Stimulated activated CD8-positive, alpha-beta memory T cell treated with anti-CD3 and anti-CD28 coated beads, Interleukin-7, amount 100 ng/mL, for 4 hours (primary cell): ENCODE measurements at places on chromosomes 7 and 10.

- DNase-seq, result no peak
Measured at GRCh38 chr7:48380921-48381320, 209.7 kb downstream of the ABCA13 start.

GRCh38 chr7:16728811-16729210 lies 24.7 kb upstream of the TSPAN13 start:
- no peak for DNase-seq

DNA sequence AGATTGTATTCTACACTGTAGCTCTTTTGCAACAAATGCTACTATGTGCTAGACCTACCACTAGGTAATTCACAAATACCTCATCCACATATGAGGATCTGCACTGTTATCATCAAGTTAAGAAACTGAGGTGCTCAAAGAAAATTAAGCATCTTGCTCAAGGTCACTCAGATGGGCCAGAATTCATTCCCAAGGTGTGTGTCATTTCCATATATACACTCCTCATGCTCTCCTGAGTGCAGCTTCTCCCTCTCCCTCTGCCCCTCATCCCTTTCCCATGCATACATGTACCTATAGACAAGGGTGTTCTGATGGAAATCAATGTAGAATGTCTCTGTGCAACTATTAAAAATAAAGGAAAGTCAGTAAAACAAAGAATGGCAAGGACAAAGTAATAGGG lies 146.2 kb downstream of the ZNF438 start:
- no peak for DNase-seq

DNA sequence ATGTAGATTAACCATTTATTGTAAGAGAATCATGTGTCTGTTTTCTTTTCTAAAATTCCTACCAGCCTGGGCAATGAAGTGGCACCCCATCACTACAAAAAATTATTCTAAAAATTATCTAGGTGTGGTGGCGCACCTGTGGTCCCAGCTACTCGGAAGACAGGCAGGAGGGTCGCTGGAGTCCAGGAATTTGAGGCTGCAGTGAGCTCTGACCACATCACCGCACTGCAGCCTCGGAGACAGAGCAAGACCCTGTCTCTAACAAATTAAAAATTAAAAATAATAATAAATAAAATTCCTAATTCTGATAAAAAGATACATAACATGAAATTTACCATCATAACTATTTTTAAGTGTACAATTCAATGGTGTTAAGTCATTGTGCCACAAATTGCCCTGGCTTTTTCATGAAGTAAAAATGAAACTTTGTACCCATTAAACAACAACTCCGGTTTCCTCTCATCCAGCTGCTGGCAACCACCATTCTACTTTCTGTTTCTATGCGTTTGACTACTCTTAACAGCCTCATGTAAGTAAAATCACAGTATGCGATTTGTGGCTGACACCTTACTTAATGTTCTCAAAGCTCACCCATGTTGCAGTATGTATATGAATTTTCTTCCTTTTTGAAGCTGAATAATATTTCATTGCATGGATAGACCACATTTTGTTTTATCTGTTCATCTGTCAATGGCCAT lies 20.6 kb upstream of the USP6NL start:
- no peak for DNase-seq

DNA sequence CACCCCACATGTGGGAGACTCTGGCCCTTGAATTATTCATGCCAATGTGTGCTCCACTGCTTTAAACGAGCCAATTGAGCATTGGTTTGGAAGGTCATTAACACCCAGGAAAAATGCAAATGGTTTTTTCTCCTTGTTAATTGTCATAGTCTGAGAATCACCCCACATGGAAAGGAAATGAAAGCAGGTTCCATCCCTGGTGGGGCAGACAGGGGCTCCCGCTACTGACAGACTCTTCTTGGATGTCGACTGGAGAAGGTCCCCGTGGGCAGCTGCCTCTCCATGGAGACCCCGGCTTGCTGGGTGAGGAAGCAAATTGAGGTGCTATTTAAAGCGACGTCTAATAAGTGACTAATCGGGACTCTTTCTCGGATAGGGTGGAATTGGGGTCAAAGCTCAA lies 32.0 kb upstream of the EN2 start:
- DNase-seq, result no peak

DNA sequence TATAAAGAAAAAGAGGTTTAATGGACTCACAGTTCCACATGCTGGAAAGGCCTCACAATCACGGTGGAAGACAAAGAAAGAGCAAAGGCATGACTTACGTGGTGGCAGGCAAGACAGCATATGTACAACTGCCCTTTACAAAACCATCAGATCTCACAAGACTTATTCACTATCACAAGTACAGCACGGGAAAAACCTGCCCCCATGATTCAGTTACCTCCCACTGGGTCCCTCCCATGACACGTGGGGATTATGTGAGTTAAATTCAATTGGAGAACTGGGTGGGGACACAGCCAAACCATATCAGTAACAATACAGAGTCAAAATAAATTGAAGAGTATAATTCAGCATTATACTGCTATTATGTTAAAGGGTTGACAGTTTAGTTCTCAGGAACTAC lies 37.8 kb downstream of the RNLS start:
- no peak for DNase-seq

DNA sequence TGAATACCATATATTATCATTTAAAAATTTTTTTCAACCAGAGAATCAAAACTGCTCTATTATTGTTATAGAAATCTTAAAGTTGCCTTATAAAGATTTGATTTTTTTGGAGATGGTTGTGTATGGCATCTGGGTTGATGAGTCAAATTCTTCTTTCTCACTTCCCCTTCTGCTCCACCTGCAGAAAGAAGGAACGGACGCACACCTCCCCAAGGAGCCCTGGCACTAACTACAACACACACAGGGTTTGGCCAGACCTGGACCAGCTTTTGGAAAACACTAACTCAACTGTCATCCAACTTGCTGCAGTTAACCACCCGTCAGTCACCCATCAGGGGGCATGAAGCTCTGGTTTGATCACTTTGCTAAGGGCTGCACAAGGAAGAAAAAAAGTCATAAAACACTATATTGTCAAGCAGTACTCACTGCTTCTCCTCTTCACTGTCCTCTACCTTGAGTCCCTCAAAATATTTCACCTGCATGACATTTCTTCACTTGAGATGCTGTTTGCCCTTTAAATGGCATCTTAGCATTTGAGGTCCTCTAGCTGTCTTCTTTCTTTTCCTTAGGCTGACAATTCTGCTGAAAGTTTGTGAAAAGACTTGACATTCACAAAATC lies 266.7 kb upstream of the PHF14 start:
- no peak for DNase-seq

DNA sequence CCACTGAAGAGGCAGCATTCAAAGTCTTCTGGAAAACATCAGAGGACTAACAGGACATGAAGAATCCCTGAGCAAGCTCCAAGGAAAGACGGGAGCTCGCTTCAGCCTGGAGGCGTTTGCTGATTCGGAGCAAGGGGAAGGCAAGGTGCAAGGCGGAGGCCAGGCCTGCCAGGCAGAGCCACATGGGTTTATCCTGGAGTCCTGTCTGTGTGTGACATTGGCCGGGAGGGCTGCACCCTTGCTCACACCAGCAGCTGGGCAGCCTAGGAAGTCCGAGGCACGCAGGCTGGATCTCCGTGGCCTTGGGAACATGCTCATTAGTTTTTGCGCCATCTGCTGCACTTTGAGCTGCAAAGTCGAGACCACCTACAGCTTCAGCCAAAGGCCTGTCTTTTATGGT lies 22.3 kb upstream of the LARP4B start:
- DNase-seq, result no peak

GRCh38 chr7:158763454-158764033 lies 58.9 kb upstream of the NCAPG2 start:
- DNase-seq, result no peak

DNA sequence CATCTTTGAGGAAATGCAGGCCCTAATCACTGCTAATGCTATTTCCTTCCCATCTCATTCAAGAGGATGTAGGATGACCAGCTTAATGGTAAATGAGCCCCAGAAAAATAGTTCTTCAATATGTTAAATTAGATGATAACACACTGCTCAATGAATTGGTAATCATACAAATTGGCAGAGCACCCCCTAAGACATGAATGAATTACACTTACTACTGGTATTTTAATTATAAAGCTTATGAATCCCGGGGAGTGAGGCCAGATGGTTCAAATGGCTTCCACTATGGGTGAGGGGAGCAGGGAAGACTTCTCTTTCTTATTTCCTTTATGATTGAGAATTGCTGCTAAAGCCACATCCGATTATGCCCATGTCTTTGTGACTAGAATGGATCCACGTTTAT lies 159.2 kb upstream of the TARP start:
- no peak for DNase-seq

DNA sequence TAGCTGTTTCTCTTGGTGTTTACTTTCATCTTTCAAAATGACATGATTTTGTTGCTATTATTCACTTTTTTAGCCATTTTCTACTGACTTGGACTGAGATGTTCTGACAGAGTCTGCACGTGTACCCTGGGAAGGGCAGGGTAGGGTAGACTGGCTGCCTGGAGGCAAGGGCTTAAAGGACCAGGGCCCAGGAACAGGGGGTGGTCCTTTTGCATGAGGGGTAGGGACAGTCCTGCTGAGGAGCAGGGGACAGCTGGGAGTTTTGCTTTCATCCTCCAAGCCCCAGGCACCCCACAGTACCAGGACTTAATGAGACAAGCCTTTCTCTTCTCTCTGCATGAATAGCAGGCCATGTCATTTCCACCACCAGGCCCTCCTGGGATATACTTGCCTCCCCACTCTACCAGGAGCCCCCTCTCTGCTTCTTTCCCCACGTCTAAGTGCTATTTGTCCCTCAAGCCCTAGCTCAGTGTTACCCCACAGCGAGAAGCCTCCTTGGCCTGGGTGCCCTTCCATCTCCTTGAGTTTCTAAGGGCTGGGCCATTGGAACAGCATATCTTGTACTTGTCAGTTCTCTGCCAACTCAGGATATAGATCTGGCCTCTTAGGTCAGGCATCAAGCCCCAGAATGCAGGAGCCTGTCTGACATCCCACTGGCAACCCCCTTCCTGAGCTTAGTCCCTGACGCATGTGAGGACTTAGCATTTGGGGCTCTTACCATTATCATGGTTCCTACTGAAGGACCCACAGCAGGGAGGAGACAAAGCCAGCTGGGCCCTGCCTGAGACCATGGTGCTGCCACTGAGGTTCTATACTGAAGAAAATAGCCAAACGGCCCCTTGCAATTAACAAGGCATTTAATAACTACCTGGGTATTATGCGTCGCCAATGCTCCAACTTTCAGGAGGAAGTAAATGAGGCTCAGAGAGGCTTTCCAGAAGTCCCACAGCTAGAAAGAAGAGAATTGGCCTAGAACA lies 78.4 kb upstream of the UNC5B start:
- no peak for DNase-seq

DNA sequence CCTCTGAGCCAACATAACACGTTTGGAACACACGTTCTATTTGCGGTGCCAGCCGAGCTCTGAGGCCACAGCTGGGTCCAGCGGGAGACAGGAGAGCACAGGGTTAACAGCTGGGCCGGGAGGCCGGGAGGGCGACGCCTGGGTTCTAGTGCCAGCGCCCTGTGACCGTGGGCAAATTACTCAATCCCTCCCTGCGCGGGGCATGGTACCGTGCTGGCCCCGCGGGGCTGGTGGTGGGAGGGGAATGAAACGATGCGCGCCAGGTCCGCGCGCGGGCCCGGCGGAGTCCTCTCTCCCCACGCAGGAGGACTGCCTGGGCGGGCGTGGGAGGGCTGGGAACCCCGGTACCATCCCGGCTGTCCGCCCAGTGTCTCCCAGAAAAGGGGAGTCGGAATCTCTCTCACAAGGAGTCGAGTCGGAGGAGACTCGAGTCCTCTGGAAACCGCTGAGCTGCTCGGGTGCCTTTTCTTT lies 30.4 kb downstream of the LEP start:
- no peak for DNase-seq

- no peak for DNase-seq
Measured at GRCh38 chr7:94182066-94182465, 177.9 kb upstream of the BET1 start.

DNA sequence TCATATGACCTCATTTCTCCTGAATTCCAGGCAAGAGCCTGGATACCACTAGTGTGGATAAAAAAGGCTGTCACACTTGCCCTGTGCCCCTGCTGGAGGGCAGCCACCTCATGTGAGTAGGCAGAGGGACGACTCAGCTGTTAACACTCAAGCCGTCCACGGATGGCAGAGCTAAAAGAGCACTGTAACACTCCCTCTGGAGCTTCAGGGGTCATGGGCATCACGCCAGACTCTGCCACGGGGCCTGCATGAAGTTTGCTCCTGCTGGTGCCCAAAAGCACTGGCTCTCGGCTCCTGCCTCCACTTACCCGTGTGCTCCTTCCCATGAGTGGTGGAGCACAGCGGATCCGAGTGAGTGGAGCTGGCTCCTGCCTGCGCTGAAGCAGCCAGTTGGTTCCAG lies 919.8 kb upstream of the C7orf33 start:
- no peak for DNase-seq

GRCh38 chr7:112154690-112155089 lies 51.5 kb downstream of the DOCK4 start:
- no peak for DNase-seq

- DNase-seq, result no peak
Measured at GRCh38 chr10:100791369-100792058, 46.1 kb downstream of the PAX2 start.

- DNase-seq, result no peak
Measured at GRCh38 chr7:111212857-111213523, 122.1 kb downstream of the LRRN3 start.

DNA sequence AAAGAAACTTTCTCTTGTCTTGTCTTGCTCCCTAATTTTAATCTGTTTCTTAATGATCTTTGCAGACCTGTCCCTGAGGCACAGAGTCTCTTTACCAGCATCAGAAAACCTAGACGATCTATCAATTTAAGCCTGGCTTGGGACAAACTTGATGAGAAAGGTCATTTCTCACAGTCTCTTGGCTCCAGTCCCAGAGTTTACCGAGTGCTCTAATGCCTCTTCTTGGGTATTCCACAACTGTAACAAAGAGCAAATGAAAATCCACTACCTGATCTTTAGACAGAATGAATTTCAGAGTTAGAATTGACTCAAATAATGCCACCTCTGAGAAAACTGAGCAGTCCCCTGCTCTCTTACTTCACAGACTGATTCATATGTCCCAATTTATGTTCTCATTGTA lies 106.4 kb upstream of the DNAJB12 start:
- no peak for DNase-seq

GRCh38 chr7:131034166-131034881 lies 293.4 kb upstream of the MKLN1 start:
- DNase-seq, result no peak

- no peak for DNase-seq
Measured at GRCh38 chr10:79293841-79294581, 53.3 kb upstream of the PPIF start.

GRCh38 chr7:2651336-2651735 lies 19.6 kb downstream of the TTYH3 start:
- DNase-seq, result no peak

DNA sequence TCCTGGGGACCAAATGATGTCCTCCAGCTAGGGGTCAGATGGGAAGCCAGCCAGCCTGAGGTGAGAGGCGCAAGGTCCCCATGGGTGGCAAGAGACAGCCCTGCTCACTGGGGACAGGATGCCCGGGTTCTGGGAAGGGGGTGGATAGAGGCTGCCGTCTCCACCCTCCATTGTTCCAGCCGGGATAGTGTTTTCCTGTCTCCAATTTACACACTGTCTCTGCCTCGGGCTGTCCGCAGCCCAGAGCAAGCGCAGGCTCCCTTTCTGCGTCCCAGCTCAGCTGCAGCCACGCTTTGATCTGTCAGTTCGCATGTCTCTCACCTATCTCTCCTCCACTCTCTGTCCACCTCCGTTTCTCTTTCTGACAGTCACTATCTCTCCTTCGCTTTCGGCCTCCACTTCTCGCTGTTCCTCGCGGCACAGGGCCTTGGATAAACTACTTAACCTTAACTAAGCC lies 2.1 kb downstream of the EPHB4 start:
- DNase-seq, result no peak

GRCh38 chr10:34858003-34858402 lies 42.9 kb upstream of the PARD3 start:
- DNase-seq, result no peak
